ENCODE measurements at places on chromosomes 7 and 10.
A peak's percentile ranks its signal among the peaks of the same experiment; 100 is the strongest.

- peak; percentile 39 for DNase-seq
Measured at GRCh38 chr7:155998328-155998691, 186.0 kb upstream of the SHH start.

DNA sequence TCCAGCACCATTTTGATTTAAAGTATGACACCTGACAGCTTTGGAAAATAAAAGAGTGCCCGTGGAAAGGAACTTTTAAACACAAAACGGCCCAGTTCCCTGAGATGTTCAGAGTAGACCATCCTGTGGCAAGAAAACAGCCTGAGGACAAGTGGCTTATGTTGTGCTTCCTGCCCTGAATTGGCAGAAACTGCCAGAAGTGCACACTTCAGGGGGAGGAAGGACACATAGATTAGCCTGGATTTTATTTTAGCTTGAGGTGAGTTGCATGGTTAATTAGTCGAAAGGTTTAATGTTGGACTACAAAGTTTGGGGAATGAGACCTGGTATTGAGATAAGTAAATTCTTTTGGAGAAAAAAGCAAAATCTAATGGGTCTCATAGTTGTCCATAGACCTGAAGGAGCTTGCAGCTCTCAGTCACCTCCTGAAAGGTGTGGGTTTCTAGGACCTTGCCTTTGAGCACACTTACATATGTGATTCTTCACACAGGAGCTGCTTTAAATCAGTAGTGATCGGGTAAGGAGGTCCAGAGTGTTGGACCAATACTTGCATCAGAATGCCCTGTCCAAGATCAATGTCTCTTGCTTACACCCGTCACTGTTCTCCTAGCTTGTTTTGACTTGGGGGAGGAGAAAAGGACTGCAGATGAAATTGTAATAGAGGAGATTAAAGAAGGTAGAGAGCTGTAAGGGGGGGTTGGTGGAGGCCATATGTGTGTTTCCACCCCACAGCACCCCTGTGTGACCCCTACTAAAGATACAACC lies 4.9 kb downstream of the ITIH2 start:
- no peak for DNase-seq

- no peak for DNase-seq
Measured at GRCh38 chr7:31416381-31416870, 75.9 kb upstream of the NEUROD6 start.

DNA sequence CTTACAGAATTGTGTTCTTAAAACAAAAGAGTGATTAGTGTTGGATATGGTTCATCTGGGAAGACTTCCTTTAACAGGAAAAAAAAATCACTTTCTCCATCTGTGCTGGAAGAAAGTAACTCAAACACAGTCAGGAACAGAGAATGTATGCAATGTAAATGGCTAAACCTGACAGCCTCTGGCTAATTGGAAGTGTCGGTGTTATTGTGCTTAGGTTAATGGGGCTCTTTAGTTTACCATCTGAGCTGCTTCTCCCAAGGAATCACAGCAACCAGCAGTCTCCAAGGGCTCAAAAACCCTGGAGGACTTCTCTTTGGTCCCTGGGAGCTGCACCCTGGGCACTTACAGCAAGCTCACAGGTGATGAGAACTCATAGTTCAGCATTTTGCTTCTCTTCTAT lies 724.5 kb downstream of the LRMDA start:
- no peak for DNase-seq

- no peak for DNase-seq
Measured at GRCh38 chr10:119318411-119319160, 111.2 kb downstream of the GRK5 start.

- no peak for DNase-seq
Measured at GRCh38 chr7:107609811-107610261, 29.8 kb downstream of the BCAP29 start.

- no peak for DNase-seq
Measured at GRCh38 chr10:128036746-128037543, 89.3 kb downstream of the MKI67 start.

- no peak for DNase-seq
Measured at GRCh38 chr7:128456255-128456725, 612 bp downstream of the HILPDA start.

GRCh38 chr7:45238806-45239205 lies 81.2 kb downstream of the RAMP3 start:
- no peak for DNase-seq

GRCh38 chr10:29553544-29554250 lies 81.1 kb downstream of the SVIL start:
- DNase-seq, result no peak

DNA sequence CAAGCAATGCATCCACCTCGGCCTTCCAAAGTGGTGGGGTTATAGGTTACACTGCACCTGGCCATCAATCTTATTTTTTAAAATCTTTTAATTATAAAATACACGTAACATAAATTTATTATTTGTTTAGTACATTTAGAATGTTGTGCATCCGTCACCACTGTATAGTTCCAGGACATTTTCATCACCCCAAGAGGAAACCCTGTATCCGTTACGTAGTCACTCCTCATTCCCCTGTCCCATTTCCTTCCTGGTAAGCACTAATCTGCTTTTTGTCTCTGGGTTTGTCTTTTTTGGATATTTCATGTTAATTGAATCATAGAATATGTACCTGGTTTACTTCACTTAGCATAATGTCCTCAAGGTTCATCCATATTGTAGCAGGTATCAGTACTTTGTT lies 51.2 kb downstream of the MAPK8 start:
- DNase-seq, result no peak

- no peak for DNase-seq
Measured at GRCh38 chr7:87131771-87132170, 20.5 kb upstream of the DMTF1 start.

DNA sequence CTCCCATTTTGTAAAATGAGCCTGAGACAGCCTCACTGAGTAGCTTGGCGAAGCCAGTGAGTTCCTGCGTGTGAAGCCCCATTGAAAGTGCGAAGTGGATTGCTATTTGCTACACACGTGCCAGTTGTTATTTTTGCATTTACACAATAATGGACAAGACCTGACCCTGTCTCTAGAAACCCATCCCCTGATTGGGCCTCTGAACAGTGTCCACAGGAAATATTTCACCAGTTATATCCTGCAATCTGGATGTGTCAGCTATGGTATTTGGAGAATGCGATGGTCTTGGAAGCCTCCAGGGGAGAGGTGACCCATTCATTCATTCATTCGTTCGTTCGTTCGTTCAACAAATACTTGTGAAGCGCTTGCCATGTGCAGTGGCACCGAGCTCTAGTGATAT lies 37.1 kb downstream of the COL13A1 start:
- no peak for DNase-seq

- no peak for DNase-seq
Measured at GRCh38 chr7:120733143-120733542, 124.8 kb downstream of the TSPAN12 start.

DNA sequence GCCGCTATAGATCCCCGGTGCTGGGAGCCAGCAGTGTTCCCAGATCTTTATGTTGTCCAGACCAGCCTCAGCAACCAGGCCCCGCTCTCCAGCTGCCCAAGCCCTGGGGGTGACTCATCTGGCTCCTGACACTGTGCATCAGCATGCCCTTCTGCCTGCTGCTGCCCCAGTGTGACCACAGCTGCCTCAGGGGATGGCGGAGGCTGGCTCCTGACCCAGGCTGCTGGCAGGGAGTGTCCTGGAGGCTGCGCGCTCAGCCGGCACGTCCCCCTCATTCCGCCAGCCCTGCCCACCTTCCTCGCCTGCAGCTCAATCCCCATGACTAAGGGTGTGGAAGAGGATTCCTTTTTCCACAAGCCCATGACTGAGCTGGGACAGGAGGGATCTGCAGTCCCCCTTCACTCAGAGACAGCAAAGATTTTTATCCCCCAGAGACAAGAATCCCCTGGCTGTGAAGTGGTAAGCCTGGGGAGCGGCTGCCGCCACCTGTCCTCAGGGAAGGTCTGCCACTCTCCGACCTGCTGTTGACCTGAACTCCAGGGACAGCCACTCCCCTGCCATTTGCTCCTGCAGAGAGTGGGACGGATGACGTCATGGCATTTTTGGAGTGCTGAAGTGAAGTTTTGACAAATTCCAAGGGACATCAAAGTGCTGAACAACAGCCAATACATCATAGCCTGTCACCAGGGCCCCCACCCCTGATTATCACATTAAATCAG lies 182.8 kb upstream of the BMPER start:
- no peak for DNase-seq

- DNase-seq, result no peak
Measured at GRCh38 chr7:111199643-111200042, 108.7 kb downstream of the LRRN3 start.

DNA sequence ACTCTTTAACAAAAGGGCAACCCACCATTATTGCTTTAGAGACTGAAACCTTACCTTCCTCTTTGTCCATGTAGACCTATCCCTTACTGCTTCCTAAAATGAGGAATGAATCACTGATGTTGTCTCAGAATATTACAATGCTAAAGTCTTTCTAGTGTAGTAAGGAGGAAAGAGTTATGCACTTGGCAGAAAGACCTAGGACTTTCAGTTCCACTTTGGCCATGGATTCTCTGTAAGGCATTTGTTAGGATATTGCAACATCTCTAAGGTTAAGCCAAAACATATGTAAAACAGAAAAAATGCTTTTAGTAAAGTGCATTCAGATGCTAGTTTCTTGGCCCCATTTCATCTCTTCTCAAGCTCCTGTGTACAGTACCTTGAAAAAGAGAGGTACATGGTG lies 230.9 kb downstream of the PARD3 start:
- DNase-seq, result no peak

GRCh38 chr7:45174966-45175765 lies 17.6 kb downstream of the RAMP3 start:
- no peak for DNase-seq

DNA sequence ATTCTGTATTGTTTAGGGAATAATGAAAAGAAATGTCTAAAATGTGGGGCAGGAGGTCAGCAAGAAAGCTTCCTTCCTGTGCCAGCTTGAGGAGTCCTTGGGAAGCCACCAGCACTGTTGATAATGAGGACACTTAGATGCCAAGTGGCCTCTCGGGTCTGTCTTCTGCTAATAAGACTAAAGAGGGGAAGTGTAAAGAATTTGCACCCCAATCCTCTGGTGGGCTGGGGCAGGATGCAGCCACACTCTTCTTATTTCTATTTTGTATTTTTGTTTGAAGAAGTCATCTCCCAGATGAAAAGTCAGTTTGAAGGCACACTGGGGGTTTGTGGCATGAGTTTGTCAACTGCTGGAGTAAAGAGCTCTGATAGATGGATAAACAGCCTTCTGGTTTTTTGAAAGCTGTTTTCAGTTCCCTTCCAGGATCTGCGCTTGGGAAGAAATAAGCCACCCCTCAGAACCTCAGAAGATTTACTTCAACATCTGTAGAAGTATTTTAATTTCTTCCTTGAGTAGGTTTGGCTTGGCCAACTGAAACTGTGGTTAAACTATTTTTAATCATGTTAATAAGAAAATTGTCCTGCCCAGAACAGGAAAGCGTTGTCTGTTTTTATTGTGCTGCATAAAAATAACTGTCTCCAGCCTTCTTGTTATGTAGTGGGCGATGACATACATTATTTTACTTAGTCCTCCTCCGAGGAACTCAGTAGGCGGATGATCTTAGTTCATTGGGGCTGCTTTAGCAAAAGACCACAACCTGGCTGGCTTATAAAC lies 128.8 kb upstream of the GPR26 start:
- DNase-seq, result no peak

DNA sequence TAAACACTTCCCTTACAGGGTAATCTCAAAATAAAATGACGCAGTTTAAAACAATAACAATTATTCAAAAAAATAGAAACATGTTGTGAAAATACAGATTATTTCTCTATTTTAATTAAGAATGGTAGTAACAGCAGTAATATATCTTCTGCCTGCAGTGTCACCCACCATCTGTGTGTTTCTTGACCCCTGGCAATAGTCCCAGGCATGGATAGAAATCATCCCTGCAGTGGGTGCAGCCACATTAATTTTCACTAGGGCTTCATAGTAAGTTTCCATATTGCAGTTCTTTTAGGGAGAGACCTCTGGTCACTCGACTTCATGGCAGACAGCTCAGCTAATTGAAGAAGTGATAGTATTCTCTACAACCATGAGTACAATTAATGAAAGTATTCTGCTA lies 470.1 kb upstream of the TEX47 start:
- DNase-seq, result no peak

DNA sequence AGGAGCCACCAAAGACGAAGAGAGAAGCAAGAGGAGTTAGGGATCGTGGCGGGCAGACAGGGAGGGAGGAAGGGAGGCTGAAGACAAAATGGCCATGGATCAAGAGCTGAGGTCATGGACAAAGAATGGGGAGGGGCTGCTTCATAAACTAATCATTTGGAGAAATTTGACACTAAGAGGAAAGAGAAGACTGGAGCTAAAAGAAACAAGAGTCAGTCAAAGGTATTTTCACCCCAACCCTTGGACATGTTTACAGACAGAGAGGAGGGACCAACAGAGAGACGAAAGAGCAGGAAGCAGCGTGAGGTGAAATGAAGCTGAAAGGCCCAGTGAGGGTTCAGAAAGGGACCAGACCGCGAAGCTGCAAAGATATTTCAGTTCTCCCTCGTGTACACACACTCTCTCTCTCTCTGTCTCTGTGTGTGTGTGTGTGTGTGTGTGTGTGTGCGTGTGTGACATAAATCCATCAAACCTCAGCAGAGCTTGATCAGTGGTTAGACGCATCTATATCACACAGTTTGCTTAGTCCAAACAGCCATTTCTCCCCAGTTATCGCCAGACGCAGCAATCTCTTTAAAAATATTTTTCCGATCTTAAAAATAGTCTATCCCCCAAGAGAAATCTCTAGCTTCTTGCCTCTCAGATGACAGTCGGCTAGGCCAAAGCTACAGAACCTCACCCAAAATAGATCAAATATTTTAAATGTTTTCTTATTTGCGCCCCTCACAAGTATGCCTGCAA lies 12.5 kb upstream of the CALD1 start:
- DNase-seq, result no peak

- DNase-seq, result no peak
Measured at GRCh38 chr7:112298543-112299100, 92.1 kb downstream of the ZNF277 start.

GRCh38 chr10:31099664-31100063 lies 68.0 kb upstream of the ZNF438 start:
- peak; percentile 24 for DNase-seq

DNA sequence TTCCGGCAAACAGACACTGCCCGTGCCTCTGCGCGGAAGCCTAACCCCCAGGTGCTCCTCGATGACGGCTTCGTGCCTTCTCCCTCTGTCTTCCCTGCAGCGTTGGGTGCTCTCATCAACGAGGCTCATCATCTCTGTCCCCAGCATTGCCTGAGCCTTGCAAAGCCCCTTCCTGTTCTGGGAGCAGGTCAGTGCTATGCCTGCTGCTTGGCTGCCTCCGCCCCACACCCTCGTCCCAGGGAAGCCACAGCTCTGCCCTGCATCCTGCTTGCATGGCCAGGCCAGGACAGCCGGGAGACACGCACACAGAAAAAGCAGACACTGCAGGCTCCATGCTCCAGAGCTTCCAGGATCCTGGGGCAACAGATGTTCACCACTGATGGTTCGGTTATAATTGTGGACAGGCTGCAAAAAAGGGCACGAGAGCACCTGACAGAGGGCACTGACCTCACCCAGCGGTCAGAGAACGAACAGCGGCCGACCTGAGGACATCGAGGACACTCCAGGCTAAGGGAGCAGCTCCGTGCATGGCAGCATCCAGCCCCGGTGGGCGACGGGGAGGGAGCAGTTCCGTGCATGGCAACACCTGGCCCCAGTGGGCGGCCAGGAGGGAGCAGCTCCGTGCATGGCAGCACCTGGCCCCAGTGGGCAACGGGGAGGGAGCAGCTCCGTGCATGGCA lies 265.5 kb downstream of the PTPRN2 start:
- DNase-seq, result no peak

Measured in activated naive CD4-positive, alpha-beta T cell treated with anti-CD3 and anti-CD28 coated beads, Interleukin-2, amount 50 U/mL, for 16 hours (primary cell).